Stimulated activated CD8-positive, alpha-beta memory T cell treated with anti-CD3 and anti-CD28 coated beads, Interleukin-4, amount 100 ng/mL, for 4 hours (primary cell): ENCODE measurements at places on chromosomes 11 and 22.

DNA sequence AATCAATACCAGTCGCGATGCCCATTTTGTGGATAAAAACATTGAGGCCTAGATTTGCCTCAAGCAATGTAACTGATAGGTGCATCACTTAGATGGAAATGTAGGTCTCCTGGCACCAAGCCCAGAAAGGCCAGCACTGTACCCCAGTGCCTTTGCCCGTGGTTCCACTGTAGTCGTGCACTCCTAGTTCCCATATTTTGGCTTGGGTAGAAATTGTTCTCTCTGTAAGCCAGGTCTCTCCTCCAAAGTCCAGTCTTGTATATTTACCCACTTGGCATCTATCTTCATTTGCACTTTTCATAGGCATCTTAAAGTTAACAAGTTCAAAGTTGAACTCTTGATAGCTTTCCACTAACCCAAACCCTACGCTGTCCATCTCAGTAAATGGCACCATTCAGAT, 41.6 kb upstream of the DMC1 start:
- DNase-seq: no peak

- DNase-seq: no peak
Observed at GRCh38 chr11:123407996-123408597, 22.0 kb upstream of the GRAMD1B start.

GRCh38 chr11:117551761-117552343, 224.2 kb downstream of the CEP164 start:
- no peak for DNase-seq

DNA sequence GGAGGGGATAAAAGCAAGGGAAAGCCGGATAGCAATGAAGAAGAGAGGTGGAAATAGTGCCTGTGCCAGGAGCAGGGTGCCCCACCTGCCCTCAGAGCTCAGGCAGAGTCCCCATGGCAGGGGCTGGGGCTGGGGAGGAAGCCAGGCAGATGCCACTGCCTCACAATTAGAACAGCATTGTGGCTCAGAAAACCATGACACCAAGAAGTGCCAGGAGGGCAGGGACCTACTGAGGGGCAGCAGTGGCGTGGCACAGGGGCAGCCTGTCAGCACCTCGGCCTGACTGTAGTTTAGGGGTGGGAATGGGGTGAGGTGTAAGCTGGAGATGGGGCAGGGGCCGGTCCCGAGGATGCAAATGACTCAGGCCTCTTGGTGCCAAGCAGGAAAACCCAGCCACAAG, 532.1 kb upstream of the B3GAT1 start:
- no peak for DNase-seq

- no peak for DNase-seq
Observed at GRCh38 chr11:114787126-114787525, 108.8 kb downstream of the NXPE2 start.

GRCh38 chr11:26201411-26201810, 130.5 kb upstream of the ANO3 start:
- no peak for DNase-seq

- no peak for DNase-seq
Observed at GRCh38 chr11:8100158-8100557, 19.1 kb downstream of the TUB start.

- no peak for DNase-seq
Observed at GRCh38 chr11:16154715-16155396, 201.5 kb downstream of the SOX6 start.

GRCh38 chr22:42630901-42631602, 9.3 kb downstream of the ATP5MGL start:
- DNase-seq: no peak

GRCh38 chr11:130124096-130124495, 35.5 kb upstream of the ST14 start:
- DNase-seq: no peak

GRCh38 chr22:35306350-35306967, 6.8 kb downstream of the TOM1 start:
- DNase-seq: no peak

DNA sequence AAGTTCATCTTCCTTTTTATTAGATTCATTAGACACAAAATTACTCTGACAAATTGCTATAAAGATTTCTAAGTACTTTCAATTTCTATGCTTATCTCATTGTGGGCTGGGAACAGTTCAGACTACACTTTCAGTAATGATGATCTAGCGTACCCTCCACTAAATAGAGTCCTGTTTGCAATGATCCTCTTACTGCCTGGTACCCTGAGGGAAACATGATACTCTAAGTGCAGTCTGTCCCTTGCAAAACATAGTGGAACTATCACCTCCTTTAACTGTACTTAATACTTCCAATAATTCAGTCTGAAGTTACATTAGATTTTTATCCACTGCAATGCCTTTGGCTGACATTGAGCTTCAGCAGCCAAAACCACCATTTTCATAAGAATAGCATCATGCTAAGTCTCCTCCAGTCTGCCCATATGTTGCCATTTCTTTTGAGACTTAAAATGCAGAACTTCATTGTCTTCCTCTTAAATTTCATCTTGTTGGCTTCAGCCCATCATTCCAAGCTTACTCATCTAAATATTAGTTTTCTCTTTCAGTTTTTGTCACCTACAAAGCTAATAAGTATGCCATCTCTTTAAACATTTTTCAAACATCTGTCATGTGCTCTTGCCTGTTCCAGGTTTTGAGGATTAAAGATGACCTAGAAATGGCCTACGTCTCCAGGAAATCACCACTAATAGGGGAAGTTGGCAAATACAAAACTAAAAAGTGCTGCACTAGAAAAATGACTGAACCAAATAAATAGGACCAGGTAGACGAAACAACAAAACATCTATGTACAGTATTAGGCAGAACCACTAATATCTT, 55.5 kb downstream of the PAK1 start:
- no peak for DNase-seq

- DNase-seq: no peak
Observed at GRCh38 chr11:13644997-13645687, 23.3 kb upstream of the FAR1 start.

DNA sequence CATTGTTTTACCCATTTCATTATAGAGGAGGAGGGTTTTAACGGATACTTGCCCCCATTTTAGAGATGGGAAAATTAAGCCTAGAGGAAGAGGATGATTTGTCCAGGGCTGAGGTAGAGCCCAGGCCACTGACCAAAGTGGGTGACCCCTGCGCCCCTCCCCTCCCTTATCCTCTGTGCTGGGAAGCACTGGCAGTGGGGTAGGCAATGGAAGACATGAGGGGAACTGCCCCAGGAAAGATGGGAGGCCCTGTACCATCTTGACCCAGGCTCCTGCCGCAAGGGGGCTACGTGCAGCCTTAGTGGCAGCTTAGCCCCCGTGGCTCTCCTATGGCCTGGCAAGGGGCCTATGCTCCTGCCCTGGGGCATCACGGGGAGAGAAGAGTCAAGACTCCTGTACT, 76.4 kb upstream of the MYOD1 start:
- DNase-seq: no peak

- no peak for DNase-seq
Observed at GRCh38 chr11:57842873-57843272, 81.3 kb downstream of the CTNND1 start.

DNA sequence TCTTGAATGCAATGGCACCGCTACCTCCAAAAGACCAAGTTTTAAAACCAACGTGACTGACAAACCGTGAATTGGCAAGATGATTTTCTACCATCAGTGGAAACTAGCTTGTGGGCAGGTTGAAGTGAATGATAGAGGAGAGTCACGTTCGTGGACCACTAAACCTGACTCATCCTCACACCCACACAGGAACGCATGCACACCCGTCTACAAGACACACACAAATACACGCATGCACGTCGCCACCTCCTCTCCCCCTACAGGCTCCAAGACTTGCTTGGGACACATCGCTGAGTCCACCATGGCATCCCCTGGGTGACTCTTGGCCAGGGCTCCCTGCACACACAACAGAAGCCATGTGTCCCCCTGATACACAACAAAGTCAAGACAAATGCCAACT, 14.4 kb downstream of the TMPRSS6 start:
- DNase-seq: peak; percentile 57

DNA sequence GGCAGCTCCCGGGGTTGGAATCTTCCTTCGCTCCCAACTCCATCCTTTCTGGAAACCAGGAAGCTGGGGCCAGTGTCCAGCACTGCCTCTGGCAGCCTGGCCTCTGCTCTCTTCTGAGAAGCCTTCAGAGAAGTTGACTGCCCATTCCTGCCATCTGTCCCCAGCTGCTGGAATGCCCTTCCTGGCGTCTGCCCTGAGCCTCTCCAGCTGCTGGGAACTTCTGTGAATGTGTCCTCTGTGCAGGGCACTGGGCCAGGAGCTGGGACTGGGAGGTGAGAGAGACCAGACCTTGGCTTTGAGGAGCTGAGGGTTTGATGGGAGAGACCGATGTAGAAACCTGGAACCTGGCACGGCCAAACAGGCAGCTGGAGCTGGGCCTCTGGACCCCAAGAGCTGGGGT, 5.9 kb upstream of the SOX10 start:
- DNase-seq: no peak

- no peak for DNase-seq
Observed at GRCh38 chr22:23163665-23164064, 16.6 kb upstream of the BCR start.

DNA sequence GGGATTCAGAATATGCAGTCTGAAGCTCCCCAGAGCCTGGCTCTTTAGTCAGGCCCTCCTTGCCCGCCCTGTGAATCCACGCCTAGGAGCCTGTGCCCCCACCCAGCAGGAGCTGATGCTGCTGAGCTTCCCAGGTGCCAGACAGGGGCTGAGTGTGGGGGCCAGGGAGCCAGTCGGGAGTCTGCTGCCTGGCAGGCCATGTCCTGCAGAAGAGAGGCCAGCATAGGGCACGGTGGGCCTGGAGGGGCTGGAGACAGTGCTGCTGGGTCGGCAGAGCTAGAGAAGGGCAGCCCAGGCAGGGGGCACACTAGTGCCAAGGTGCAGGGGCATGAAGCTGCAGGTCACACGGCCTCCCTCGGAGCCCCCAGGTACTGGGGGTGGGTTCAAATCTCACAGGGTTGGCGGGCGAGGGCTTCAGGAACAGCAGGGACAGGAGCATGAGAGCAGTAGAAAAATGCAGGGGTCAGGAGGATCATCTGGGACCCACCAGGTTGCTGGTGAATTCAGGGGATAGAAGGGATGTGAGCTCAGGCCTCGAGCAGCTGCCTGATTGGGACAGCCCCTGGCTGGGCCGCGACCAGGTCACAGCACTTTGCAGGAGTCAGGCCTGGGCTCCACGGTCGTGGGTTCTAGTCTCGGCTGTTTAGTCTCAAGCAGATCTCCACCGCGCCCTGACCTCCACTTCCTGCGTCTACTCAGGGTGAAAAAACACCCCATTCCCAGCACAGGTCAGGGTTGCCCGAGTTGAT, 4.1 kb upstream of the SEPTIN5 start:
- no peak for DNase-seq

GRCh38 chr11:8566613-8567210, 27.3 kb downstream of the STK33 start:
- no peak for DNase-seq

- no peak for DNase-seq
Observed at GRCh38 chr11:117408356-117408755, 80.7 kb downstream of the CEP164 start.

GRCh38 chr11:132139181-132139580, 768.8 kb downstream of the NTM start:
- no peak for DNase-seq

- DNase-seq: no peak
Observed at GRCh38 chr11:128714881-128715280, 21.0 kb downstream of the FLI1 start.

- no peak for DNase-seq
Observed at GRCh38 chr22:28105988-28106387, 186.9 kb upstream of the PITPNB start.

GRCh38 chr11:36037031-36037430, 93.2 kb downstream of the LDLRAD3 start:
- DNase-seq: no peak

DNA sequence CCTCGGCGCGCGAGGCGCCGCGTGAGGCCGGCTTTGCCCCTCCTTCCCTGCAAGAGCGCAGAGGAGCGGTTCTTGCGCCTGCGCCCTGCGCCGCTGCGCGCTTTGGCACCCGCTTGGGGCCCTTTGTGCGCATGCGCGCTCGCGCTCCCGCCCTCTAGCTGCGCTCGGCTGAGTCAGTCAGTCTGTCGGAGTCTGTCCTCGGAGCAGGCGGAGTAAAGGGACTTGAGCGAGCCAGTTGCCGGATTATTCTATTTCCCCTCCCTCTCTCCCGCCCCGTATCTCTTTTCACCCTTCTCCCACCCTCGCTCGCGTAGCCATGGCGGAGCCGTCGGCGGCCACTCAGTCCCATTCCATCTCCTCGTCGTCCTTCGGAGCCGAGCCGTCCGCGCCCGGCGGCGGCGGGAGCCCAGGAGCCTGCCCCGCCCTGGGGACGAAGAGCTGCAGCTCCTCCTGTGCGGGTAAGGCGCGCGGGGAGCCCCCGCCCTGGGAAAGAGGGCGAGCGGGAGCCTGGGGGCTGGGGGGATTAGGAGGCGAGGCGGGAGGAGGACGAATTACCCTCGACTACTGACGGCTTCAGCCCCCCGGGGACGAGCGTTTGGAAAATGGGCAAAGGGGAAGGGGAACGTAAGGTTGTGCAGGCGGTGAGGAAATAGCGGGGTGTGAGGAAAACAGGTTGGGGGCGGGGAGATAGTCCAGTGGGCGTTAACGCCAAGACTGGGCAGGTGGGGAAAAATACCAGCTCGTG, at the start of gene RTN3:
Gene RTN3 (plus strand): TSS at position 180 of the 745 bp plus-strand sequence. CDS start 137 bp downstream, at position 317.
- DNase-seq: peak; percentile 96

GRCh38 chr11:44275961-44276550, 33.9 kb downstream of the ALX4 start:
- no peak for DNase-seq

- DNase-seq: no peak
Observed at GRCh38 chr11:8694137-8694536, 11.5 kb downstream of the RPL27A start.

- no peak for DNase-seq
Observed at GRCh38 chr11:12390687-12391110, 13.3 kb downstream of the PARVA start.

- no peak for DNase-seq
Observed at GRCh38 chr11:3815845-3816244, 7.5 kb downstream of the PGAP2 start.

DNA sequence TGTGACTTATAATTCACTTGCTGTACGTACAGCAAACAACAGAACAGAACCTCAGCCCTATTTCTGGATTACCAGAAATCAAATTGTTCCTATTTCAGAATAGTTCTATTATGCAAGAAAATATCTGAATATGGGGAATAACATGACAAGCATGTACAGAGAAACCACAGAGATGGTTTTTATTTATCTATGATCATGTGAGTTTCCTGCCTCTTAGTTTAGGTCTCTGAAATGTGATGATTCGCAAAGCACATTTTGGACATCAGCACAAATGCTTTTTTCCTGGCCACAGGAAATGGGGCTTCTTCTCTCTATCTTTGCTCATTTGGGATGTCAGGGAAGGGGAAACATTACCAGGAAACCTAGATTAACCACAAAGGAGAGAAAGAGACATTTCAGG, 266.7 kb upstream of the CTSC start:
- DNase-seq: no peak

GRCh38 chr11:111285189-111286091, 12.9 kb upstream of the POU2AF3 start:
- no peak for DNase-seq

GRCh38 chr11:32186118-32186517, 95.2 kb downstream of the RCN1 start:
- no peak for DNase-seq

- peak; percentile 50 for DNase-seq
Observed at GRCh38 chr11:102341844-102342318, 5.1 kb upstream of the BIRC2 start.
